ENCODE measurements at places on chromosomes 7 and 10.

GRCh38 chr10:114550756-114551635 is 107.1 kb downstream of the ABLIM1 start:
- no peak for DNase-seq

DNA sequence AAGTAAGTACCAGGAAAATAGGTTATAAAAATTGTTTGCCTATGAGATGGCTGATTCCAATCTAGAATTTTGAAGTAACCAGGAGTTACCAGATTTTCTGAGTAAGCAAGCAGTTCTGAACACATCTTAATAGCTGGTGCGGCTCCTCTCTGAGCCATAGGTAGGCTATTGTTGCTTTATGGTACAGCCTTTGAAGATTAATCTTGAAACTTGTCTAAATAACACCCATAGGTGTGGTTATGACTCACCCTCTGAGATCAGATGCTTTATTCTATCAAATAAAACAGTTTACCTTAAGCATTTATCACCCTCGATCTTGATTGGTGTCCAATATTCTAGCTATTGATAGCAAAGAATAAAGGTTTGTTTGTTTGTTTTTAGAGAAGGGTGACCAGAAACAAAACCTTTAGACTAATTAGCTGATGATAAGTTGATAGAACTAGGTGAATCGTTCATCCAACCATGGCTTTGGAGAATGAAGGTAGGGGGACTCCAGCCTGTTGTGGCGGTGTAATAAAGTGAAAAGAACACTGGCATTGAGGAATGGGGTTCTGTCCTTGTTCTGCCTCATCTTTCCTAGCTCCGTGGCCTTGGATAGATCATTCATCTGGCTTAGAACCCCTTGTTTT is 72.2 kb downstream of the VTI1A start:
- peak; percentile 76 for DNase-seq

GRCh38 chr10:52479567-52479966 is 165.5 kb downstream of the DKK1 start:
- DNase-seq, result no peak

GRCh38 chr10:124676416-124677062 is 67.6 kb downstream of the FAM53B start:
- DNase-seq, result no peak

DNA sequence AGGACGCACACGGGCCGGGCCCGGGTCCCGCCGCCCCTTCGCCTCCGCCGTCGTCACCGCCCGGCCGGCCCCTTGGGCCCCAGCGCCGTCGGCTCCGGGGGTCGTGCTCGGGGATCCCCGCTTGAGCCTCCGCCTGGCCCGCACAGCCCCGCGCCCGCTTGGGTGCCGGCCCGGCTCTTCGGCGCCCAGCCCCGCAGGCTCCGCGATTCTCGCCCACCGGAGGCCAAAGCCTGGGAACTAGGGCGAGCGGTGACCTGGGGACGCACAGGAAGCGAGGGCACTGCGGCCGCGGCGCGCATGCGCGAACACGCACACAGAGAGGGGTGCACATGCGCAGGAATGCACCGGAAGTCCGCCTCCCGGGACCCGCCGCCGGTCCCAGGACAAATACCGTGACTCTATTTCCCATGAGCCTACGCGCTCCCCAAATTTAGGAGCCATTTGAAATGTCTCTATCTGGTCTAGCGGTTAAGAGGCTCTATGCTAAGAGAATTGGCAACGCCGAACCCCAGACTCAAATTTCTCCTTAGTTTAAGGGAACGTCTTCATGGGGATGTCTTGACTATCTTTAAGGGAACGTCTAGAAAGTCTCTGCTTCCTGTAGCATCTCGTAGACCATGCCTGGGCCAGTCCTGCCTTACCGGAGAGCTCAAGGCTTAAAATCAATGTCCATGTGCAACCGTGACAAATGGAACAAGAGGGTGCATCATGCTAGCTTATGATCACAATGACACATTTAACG is at the start of gene ZNF12:
ZNF12 (minus strand) TSS at position 282 of the 742 bp plus-strand sequence. CDS start 1,774 bp downstream, outside the sequence.
- DNase-seq, result peak; percentile 96

Measured in CD4-positive, CD25-positive, alpha-beta regulatory T cell (primary cell).